CD4-positive, alpha-beta T cell treated with Interleukin-4 for 1 hour (primary cell): ENCODE measurements at places on chromosomes 2 and 18.
A peak's percentile ranks its signal among the peaks of the same experiment; 100 is the strongest.

DNA sequence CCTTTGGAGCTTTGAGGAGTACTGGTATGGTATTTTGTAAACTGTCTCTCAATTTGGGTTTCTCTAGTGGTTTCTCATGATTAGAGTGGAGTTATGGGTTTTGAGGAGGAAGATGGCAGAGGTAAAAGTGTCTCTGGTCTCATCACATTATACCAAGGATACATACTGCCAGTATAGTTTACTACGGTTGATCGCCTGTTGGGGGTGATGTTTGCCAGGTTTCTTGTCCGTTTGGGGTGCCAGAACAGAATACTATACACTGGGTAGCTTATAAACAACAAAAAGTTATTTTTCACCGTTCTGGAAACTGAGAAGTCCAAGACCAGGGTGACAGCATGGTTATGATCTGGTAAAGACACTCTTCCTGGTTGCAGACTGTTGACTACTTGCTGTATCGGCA, 293.7 kb downstream of the NYAP2 start:
- no peak for DNase-seq

DNA sequence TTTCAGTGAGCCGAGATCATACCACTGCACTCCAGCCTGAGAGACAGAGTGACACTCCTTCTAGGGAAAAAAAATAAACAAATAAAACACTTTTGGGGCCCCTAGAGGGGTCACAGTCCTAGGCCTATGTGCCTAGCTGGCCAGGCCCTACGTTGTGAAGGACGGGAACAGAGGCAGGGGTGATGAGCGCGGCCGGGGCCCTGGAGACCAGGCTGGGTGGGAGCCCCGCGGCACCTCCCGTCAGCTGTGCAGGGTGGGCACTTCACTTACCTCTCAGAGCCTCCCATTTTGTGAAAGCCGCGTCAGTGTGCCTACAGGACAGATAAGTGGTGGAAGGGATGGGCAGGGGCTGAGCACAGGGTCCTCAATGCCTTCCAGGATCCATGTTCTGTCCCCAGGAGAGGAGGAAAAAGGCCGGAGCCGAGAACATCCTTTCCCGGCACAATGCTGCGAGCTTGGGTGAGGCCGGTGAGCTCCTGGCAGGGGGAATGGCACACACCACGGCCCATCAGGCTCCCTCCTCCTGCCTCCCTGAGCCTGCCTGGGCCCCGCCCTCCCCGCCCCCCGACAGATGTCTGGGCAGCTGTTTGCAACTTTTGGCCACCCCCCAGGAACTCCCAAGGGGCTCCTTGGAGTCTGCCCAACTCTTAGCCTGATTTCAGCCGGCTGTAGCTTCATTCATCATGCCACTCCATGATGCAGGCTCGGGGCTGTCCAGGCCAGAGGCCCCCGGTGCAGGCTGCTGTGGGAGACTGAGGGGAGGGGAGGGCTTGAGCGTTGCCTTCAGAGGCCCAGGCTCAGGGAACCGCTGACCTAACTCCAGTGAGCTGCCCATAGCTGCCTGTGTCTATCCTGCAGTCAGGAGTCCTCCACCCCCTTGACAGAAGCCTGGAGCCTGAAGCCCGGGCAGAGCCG, 196.5 kb downstream of the TFCP2L1 start:
- DNase-seq, result no peak

GRCh38 chr2:102438578-102438977, 15.6 kb downstream of the IL18RAP start:
- DNase-seq, result no peak

DNA sequence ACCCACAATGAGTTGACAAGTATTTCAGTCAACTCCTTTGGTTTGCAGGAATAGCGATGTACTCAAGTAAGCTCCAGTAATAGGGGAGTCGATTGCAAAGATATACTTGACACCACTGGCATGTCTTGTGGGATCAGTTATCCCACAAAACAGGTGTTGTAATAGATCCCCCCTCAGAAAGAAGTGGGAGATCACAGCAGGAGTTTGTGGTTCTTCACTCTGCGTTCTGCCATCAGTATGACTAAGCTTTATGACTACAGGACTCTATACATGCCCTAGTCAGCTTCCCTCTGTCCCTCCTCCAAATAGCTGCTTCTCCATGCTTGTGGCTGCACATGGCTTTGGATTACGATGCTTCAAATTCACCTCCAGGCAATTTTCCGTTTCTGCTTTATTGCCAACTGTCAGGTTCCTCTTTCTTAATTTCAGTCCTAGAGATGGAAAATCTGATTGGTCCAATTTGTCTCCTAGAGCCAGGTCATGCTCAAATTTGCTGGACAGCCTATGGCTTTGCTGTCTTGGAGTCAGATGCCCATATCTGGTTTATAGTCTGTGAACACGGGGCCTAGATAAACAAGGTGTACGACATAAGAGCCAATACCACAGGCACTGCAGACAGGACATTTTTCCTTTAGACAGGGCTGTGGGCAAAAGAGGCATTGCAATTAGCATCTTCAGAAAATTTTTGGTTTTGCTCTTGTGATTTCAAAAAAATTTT, 221.7 kb downstream of the PAX3 start:
- DNase-seq, result no peak

GRCh38 chr2:54556621-54557121, 100.5 kb downstream of the SPTBN1 start:
- DNase-seq, result no peak

- peak; percentile 61 for DNase-seq
These were observed 53.9 kb downstream of the PRKRA start for GRCh38 chr2:178397002-178397605.

- no peak for DNase-seq
These were observed 34.9 kb upstream of the CD302 start for GRCh38 chr2:159832858-159833257.

DNA sequence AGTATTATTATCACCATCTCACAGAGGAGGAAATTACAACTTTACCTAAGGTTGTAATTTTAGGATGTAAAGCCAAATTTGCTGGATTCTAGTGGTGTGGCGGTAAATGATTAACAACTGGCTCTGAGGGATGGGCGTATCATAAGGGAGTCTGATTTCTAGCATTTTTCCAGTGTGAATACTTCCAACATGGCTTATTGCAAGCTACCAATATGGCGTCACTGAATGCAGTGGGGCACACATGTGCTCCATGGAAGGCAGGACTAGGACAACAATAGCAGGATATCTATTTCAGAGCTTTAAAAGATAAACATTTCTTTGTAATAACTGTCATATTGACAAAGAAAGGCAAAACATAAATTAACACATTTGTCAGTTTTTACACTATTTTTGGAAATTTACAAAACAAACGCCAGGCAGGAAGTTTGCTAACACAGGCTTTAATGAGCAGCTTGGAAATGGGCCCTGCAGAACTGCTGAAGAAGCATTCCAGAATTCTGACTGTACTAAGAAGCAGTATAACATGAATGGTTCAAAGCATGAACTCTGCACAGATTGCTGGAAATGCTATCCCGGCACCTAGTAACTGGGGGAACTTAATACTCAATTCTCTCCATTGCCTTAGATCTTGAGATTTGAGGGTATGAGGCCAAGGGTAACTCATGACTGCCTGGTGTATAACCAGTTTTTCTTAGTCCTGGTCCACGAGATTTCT, 439.3 kb upstream of the MAP2 start:
- no peak for DNase-seq

GRCh38 chr2:128362176-128362888, 43.7 kb upstream of the HS6ST1 start:
- DNase-seq, result no peak

GRCh38 chr18:76524477-76524876, 29.4 kb upstream of the ZNF516 start:
- no peak for DNase-seq

GRCh38 chr2:179511105-179511789, 246.6 kb upstream of the SESTD1 start:
- no peak for DNase-seq

DNA sequence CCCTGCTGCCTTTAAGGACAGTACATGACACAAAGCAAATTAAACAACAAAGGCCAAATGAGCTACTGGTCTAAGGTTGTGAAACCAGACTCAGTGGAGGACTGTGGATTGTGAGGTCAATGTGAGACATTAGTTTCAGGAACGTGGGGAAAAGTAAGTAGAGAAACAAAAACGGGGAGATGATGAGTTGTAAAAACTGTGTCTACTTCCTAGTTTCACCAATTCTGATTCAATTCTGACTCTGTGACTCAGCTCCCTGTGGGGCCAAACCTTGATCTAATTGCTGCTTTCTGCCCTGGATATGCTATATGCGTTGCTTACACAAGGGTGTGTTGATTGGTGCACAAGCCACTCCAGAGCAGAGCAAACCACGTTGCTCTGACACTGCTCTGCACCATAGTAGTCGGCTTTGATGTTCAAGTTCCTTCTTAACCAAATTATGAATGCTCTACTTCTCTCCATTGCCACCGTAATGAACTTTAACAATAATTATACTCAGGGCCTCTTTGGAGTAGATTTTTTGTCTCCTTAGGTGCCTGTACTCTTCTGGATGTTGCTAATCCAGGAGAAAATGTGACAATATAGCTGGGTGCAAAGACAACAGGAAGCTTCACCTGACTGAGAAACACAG, 1640.1 kb upstream of the CELF4 start:
- no peak for DNase-seq

DNA sequence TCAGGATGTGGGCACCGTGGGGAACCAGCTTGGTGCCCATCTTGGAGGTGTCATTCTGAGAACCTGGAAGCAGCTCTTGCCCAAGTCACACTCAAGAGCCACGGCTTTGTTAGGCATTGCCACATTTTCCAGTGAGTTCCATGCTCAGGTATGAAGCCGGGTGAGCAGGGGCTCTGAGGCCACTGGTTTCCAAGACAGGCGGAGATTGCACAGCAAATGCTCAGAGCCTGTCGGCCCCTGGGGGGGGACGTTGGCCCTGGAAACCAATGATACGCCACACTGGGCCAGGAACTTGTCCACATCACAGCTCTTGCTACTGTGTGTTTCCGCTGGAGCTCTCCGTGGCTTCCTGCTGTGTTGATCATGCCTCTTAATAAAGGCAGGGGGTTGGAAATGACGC, 52.5 kb upstream of the SALL3 start:
- no peak for DNase-seq

- DNase-seq, result peak; percentile 43
These were observed 758 bp downstream of the RIF1 start for GRCh38 chr2:151410485-151410834.

DNA sequence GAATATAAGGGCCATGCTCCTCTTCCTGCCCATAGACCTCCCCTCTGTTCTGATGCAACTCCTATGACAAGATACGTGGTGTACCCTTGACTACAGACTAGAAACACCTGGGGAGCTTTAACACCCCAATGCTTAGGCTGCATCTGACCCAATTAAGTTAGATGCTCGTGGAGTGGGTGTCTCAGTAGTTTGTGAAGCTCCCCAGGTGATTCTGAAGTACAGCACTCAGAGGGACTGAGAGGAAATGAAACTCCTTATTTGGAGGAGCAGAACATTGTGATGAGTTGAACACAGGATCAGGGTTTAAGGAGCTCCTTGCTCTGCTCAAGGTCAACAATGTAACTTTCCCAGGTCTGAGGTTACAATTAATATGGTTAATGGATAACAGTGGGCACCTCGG, 80.3 kb upstream of the TTC39C start:
- DNase-seq, result no peak

DNA sequence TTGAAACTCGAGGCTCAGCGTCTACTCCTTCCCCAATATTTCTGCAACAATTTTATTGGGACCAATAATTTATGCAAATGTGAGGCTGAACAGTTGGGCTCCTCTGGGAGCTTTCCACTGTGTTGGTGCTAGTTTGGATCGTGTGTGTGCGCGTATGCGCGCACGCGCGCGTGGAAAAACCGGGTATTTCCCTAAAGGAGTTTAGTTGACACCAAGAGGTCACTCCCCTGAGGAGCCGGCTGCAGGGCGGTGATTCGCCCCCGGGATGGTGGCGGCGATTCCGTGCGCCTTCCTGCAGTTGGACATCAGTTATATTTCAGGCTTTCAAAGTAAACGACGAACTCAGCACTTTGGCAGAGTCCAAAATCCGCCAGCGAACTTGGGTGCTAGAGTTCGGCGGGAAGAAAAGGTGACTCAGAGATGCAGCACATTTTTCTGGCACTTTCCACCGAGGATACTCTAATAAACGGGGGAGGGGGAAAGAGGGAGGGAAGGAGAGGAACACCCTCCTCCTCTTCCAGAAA, 186.5 kb upstream of the FANCL start:
- DNase-seq, result no peak

DNA sequence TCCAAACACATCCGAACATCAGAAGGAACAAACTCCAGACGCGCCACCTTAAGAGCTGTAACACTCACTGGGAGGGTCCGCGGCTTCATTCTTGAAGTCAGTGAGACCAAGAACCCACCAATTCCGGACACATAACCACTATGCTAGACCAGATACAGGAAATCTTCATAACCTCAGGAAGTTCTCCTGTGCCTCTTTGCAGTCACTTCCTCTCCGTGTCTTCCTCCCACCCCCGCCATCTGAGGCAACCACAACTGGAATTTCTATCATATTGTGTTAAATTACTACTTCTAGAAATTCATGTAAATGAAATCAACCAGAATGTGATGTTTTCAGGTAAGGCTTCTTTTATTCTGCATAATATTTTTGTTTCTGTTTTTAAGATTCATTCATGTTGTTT, 631.0 kb upstream of the NXPH2 start:
- no peak for DNase-seq

DNA sequence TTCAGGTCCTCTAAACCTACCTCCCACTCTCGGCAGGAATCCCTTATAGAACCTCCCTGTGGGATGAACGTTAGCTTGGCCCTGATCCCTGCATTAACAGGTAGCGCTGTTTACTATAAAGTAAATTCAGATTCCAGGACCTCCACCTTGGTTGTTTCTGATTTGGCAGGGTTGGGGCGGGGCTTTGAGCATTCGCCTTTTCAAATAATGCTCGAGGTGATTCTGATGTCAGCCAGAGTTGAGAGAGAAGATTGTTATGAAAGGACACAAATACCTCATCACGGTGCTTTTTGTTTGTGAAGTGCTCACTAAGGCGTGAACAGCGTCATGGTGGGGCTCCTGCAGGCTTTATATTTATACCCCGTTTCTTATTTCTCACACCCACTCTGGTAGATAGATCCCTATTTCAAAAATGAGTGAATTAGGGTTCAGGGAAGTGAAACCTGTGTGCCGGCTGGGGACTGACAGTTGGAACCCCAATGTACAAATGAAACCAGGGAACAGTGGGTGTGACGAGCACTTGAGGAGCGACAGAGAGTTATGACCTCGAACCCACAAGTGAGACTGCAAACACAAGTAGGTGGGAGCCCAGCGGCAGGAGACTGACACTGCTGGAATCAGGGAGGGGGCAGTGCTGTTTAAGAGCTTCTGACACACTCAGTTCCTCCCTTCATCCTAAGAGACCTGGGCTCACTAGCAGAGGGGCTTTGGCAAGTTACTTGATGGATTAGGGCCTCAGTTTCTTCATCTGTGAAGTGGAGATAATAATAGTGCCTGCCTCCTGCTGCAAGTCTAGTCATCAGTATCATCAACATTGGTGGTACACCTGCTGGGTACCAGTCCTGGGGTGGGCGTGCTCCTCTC, 14.2 kb upstream of the CXCR4 start:
- DNase-seq, result peak; percentile 92

GRCh38 chr18:5662586-5663090, 118.8 kb upstream of the EPB41L3 start:
- no peak for DNase-seq

GRCh38 chr18:35376393-35376741, 770 bp downstream of the ZNF396 start:
- peak; percentile 14 for DNase-seq
